ENCODE measurements at places on chromosomes 3 and 15. TPM values are rescaled to one million over a fixed set of nuclear protein-coding genes. Genes with fewer than 3 reads are reported as not detected.

DNA sequence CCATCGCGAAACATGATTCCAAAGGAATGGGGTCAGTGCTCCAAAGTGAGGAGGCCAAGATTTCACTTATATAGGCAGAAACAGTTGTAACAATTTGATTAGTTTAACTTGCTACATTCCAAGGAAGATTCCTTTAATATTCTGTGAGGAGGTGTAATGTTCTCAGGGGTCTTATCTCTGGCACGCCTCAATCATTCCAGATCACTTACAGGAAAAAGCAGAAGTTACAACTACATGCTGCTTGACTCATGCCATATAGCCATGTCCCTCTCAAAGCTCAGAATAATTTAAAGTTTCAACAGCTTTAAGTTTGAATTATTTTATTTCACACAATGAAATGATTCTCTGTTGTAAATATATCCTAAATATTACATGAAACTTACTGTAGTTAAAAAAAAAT, 3.5 kb upstream of the FYTTD1 start:
- no peak for DNase-seq

GRCh38 chr15:93118904-93119303, 29.9 kb upstream of the RGMA start:
- DNase-seq = no peak

GRCh38 chr15:70763120-70763949, at the start of gene UACA:
Gene UACA, minus strand, starts transcription at chr15:70763558. Its CDS starts 151 bp downstream, at chr15:70763407.
- peak; percentile 98 for DNase-seq

DNA sequence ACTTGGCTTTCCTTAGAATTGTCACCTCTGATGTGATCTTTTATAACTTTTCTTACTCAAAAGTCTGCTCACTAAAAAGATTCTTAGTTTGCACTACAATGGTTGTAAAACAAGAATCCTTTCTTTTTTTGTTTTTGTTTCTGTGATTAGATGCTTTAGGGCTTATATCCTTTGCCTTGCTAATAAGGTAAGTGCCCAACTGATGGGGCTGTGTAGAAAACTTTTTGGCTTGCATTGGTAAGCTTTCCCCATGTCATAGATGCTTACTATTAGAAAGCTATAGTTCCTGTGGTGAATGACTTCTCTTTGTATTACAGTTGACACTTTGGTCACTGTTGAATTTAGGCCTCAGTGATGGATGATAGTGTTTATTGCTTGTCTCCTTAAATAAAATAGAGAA, 5.1 kb downstream of the ABHD5 start:
- DNase-seq = no peak

GRCh38 chr3:143529018-143529478, 319.2 kb downstream of the SLC9A9 start:
- no peak for DNase-seq

DNA sequence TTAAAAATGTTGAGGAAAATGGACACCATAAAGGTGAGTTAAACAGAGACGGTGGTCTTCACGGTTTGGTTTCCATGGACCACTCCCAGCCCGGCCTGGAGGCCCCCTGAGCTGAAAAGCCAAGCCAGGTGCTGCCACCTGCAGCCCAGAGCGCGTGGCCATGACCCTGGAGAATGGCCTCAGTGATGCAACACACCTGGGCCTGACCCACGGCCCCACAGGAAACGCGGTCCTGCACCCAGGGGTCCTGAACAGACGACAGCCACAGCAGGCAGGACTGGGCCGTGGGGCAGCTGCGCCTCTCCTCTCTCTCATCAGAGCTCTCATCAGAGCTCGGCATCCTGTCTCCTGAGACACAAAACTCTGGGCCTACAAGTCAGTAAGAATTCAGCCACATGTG, 64.1 kb downstream of the NIPA2 start:
- DNase-seq = no peak

DNA sequence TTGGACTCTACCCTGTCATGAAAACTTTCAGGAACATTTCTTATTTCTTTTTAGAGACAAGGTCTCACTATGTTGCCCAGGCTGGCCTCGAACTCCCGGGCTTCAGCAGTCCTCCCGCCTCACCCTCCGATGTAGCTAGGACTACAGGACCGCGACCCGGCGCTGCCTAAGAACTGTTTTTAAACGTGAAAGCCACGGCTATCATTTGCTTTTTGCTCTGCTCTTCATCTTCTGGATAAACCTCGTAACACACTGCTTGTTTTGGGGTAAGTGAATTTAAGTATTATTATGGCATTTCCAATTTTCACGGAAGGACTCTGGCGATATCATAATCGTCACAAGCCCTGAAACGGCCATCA, 14.3 kb upstream of the CCNL1 start:
- DNase-seq = peak; percentile 35

DNA sequence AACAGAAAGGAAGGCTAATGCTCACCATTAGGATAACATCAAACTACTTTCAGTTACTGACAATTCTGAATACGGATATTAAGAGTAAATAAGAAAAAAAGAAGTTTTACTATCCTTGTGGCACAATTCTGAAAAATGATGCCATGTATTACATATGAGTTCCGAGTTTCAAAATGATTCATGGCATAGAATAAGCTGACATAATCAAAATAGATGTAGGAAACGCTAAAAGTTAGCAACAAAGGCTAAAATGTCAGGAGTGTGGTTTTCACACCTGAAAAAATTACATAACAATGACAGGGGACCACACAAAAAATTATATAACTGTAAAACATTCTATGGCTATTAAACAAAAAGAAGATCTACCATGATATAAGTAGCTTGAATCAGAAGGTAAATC, 1131.9 kb downstream of the OTOL1 start:
- DNase-seq = no peak

- no peak for DNase-seq
Observed at GRCh38 chr15:38843736-38844590, 279.3 kb upstream of the RASGRP1 start.

- DNase-seq = no peak
Observed at GRCh38 chr15:31585240-31585639, 258.6 kb downstream of the KLF13 start.

DNA sequence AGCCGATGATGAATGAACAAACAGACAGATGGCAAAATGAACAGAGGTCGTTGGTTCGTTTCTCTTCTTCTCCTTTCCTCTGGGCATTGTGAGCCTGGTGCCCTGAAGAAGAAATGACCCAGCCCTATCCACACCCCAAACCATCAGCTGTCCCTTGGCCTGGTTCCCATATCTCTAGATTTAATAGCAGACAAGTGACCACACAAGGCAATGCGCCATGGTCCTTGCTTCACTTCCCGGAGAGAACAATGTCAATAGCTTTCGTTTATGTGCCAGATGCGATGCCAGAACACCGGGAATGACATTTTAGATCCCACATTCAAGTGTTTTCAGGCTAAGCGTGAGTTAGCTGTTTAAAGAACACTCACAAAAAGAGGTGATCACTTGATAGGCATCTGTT, 17.7 kb downstream of the POC1A start:
- DNase-seq = no peak

DNA sequence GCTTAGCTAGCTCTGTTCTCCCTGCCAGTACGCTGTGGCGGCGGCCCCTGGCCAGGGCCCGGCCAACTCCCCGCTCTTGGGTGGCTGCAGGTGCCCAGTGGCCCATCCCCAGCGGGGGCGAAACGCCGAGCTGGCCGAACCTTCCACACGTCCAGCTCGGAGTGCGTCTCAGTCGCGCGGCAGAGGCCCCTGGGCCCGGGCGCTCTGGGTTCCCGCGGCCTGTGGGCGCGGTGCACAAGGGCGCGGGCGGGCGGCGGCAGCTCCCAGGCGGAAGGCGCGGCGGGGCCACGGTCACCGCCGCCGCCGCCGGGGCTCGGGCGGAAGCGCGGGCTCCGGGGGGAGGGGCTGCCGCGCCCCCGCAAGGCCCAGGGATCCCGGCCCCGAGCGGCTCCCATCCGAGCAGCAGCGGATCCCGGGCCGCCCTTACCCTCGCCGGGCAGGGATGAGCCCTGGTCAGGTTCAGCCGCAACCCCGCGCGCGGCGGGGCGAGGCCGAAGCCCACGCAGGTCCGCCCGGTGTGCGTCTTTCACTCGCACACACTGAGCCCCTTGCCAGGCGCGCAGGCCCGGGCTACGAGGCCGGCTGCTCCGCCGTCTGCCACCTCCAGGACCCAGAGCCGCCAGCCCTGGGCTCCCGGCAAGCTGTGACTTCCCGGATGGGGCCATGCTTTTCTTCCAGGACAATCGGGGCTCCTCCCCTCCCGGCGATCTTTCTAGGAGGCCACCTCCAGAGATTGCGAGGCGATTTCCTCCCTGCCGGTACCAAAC, 54.2 kb downstream of the CCDC54 start:
- DNase-seq = peak; percentile 82

DNA sequence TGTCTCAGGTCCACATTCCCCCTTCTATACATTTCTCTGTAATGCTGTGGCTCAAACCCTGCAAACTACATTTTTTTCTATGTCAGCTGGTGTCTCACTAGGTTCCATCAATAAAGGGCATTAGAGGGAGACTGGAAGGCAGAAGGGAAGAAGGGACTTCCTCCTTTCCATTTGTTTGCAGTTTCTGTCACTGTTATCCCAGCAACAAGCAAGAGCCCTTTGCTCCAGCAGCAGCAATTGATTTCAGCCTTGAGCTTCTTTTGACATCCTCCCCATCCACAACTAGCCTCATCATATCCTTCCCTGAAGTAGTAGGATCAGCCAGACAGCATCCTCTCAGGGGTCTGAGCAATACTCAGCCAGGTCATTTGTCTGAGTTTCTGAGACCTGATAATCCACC, 5.3 kb upstream of the NCK1 start:
- no peak for DNase-seq

- peak; percentile 16 for DNase-seq
Observed at GRCh38 chr3:113194823-113195401, 16.4 kb upstream of the BOC start.

GRCh38 chr3:183027276-183027675, 46.9 kb upstream of the DCUN1D1 start:
- DNase-seq = no peak

DNA sequence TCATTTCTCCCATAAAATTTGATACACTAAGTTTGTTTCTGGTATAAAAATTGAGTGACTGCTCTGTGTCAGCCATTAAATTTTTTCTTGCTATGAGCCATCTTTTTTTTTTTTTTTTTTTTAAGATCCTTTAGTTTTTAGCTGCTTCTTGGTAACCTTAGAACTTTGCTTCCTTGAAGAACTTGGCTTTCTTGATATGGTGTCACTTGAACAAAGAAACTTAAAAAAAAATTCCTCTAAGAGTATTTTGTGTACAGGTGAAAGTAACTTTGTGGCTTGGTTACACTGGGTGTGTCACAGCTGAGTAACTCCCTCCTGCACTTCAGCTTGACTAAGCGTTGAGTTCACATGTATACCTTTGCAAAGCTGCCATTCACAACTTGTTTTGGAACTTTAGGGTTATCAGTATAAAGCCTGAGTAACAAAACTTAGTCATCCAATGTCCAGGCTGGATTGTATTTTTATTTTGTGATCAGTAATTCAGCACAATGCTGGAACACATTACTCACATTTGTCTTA, 6.5 kb downstream of the CHD2 start:
- no peak for DNase-seq

GRCh38 chr3:19960696-19961095, 13.8 kb downstream of the RAB5A start:
- no peak for DNase-seq

DNA sequence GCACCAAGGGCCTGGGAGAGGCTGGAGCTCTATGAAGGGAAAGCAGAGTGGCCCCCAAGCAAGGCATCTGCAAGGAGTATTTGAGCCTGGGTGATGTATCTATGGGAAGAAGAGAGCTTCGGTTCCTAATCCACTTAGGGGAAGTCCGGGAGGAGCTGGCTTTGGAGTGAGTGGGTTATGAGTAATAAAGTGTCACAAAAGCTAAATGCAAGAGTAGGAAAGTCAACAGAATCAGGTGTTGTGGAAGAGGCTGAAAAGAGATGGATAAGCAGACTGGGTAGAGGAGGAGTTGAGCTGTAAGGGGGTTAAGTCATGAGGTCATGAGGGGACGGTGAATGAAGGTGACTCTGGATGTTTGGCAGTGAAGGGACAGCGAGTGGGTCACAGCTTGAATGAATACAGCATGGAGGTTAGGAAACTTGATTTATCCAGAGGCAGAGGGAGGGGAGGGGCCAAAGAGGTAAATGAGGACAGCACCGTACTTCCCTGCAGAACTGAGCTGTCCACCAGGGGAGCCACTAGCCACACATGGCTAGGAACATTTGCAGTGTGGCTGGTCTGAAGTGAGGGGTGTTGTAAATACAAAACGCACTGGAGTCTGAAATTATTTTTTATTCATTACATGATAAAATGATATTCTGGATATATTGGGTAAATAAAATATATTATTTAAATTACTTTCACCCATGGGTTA, 83.3 kb downstream of the ADCY5 start:
- DNase-seq = peak; percentile 71

The GHSR gene
- not detected for total RNA-seq

The TTLL13 gene
- not detected for total RNA-seq

The CSPG5 gene
- 1.7 TPM for total RNA-seq

The TOP2B gene
- 327 TPM for total RNA-seq

The COL8A1 gene
- not detected for total RNA-seq

The CTXN2 gene
- 0.60 TPM for total RNA-seq

The VGLL3 gene
- total RNA-seq = 1.8 TPM

The ARHGEF26 gene
- 13.4 TPM for total RNA-seq

The BCHE gene
- 15.2 TPM for total RNA-seq
